ENCODE measurements at places on chromosomes 1 and 21.

GRCh38 chr1:26015358-26015757, 6.2 kb upstream of the EXTL1 start:
- no peak for DNase-seq

- DNase-seq = no peak
These were observed 322.8 kb downstream of the PAPPA2 start for GRCh38 chr1:176785791-176786190.

- DNase-seq = no peak
These were observed 66.3 kb upstream of the SLC45A1 start for GRCh38 chr1:8251635-8252034.

DNA sequence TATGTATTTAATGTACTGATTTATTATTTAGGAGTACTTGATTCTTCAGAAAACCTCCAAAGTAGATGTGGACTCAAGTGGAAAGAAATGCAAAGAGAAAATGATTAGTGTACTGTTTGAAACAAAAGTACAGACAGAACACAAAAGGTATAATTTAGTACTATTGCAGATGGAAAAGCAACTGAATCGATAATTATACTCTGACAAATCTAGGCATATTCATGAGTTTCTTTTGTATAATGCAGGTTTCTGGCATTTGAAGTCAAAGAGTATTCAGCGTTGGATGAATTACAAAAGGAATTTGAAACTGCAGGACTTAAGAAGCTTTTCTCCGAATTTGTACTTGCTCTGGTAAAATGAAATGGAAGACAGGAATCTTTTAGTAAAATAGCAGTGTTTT, 12.5 kb downstream of the RWDD3 start:
- DNase-seq = no peak

DNA sequence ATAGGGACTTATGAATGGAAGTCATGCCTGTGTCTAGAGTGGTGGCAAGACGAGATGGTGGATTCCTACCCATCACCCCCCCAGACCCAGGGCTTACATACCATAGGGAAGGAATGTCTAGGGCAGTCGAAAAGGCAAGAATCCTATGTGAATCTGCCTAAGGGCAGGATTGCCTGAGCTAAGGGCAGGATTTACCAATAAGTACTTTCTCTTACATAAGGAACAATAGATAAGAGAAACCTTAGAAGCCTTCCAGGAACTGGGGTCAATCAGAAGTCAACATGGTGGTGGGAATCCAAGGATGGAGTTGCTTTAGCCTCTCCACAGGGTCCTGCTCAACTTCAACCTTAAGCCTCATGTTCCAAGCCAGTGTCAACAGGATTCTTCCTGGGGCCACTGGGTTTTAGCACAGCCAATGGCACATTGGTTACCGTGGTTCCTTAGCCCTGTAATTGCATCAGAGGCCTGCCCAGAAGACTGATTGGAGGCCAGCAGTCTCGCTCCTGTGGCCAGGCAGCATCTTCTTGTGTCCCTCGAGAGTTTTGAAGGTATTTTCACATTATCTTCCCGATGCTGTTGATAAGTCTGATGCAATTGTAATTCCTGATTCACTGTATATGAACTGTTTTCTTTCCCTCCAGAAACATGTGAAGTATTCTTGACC, 20.7 kb downstream of the BACE2 start:
- no peak for DNase-seq

DNA sequence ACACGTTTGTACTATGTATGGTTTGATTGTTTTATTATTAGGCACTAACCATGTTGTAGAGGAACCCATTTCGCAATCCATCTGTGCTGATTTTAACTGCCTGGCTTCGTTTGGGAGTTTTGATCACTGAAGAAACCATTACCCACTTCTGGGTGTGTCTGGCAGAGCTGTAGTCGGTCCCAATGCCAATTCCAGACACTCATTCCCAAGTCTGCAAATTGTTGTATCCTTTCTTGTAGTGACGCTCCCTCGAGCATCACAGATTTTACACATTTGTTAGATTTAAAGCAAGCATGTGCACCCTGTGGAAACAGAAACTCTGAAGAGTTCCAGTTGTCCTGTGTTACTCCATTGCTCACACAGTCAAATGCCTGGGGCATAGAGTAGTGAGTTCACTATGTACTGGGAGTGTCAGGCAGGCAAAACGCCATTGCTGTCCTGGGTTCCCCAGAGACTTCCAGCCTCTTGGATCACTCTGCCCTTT, 31.0 kb upstream of the EFCAB14 start:
- no peak for DNase-seq

- no peak for DNase-seq
These were observed 1.2 kb upstream of the FHAD1 start for GRCh38 chr1:15245593-15246360.

DNA sequence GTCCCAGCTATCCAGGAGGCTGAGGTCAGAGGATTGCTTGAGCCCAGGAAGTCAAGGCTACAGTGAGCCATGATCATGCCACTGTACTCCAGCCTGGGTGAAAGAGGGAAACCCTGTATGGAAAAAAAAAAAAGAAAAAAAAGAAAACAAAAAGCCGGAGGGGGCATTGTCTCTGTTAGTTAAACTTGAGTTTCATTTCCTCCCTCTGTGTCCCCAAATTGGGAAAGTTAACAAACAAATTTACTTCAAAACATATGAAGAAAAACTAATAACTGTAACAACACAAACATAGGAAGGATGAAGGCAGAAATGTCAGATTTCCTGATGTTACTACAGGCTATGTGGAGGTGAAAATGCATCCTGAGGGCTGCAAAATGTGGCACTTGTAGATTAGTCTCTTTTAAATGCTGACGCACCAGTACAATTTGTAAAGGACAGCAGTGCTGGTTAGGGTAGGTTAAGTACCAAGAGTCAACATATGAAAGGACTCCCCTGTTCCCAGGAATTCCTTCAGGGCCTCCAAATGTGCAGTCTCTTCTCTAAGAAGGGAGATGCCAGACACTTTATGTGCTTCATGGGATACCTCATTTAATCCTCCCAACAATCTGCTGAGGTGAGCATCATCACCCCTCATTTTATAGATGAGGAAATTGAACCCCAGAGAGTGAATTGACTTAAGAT, 52.9 kb downstream of the DEGS1 start:
- DNase-seq = no peak

DNA sequence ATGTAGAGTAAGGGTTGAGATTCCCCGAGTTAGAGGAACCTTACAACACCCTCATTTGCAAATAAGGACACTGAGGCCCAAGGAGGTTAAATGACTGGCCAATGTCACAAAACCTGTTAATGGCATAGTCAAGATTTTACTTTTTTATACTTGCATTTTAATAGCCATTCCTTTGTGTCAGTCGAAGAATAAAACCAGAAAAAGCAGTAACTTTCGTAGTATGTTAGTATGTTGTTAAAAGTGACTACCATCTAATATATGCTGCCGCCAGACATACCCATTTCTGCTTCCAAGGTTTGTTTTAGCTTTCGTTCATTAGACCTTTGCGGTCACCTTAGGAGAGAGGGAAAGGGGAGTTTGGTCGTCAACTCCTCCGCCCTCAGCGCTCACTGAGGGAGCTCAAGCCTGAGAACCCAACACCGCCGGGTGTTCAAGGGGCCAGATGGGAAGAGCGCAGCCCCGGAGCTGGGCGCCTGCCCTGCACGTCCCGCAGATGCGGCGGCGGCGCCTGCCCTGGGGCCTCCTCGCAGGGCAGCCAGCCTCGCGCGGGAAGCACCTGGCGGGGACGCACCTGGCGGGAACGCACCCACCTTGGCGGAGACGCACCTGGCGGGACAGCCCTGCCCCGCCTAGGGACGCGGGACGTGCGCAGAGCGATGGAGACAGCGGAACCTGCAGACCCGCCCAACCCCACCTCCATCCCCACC, 466 bp downstream of the VPS26C start:
- DNase-seq = peak; percentile 78

GRCh38 chr1:9079988-9080704, 10.7 kb upstream of the SLC2A5 start:
- no peak for DNase-seq
